GM23248 (cell line): ENCODE measurements at places on chromosomes 2 and 18. TPM values are rescaled to one million over a fixed set of nuclear protein-coding genes. Genes with fewer than 3 reads are reported as not detected.
A peak's percentile ranks its signal among the peaks of the same experiment; 100 is the strongest.

- no peak for DNase-seq
Observed at GRCh38 chr2:131026919-131027318, 66.3 kb downstream of the FAM168B start.

DNA sequence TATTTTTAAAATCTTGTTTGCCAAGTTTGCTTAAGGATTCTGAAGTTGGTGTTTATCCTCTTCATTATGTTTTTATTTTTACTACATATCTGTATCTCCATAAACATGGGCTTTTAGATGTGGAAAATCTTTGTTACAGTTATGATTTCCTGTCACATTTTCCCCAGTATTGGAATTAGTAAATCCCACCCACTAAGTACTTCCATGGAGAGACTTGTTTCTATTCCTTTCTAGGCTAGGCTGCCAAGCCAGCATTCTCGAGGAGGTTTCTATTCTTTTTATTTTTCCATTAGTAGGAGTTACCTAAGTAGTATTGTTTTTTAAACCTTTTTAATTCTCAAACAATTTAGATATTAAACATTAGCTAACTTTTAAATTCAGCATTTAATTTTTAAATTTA, 22.1 kb downstream of the PKP4 start:
- DNase-seq, result no peak

MOCOS gene
- 14.3 and 17.9 TPM in 2 replicates for polyA plus RNA-seq

DNA sequence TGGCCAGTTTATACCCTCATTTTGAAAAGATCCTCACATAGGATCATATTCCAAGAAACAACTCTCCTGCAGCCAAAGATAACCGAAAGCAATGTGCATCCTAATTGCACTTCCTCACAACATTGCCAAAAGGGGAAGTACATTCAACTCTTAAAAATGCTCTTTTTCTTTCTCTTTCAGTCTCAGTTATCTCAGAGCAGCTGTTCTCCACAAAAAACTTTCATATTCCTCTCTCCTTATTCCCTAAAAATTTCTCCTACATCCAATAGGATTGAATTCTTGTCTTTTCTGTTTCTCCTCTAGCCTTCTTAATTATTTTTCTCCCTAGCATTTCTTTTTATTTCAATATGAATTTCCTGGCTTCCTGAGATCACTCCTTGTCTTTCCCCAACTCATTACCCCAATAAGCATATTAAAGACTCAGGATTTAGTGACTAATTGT, 7.4 kb upstream of the VRK2 start:
- peak; percentile 63 for DNase-seq

- DNase-seq, result no peak
Observed at GRCh38 chr2:38966678-38967077, 77.0 kb downstream of the ARHGEF33 start.

- no peak for DNase-seq
Observed at GRCh38 chr18:39746201-39746600, 2180.6 kb upstream of the CELF4 start.

CDH19 gene
- polyA plus RNA-seq, result not detected in 2 replicates

TBR1 gene
- not detected in 2 replicates for polyA plus RNA-seq

LRRTM4 gene
- not detected in 2 replicates for polyA plus RNA-seq

EXOC6B gene
- 8.9 and 9.0 TPM in 2 replicates for polyA plus RNA-seq

GRCh38 chr2:46385786-46386577, 88.8 kb downstream of the EPAS1 start:
- peak; percentile 84 for DNase-seq

- no peak for DNase-seq
Observed at GRCh38 chr2:149075853-149076252, 37.4 kb downstream of the LYPD6B start.

- no peak for DNase-seq
Observed at GRCh38 chr2:140424471-140424870, 1644.3 kb upstream of the NXPH2 start.

GPR45 gene
- polyA plus RNA-seq, result not detected in 2 replicates

CGREF1 gene
- polyA plus RNA-seq, result 17.2 and 17.8 TPM in 2 replicates

- peak; percentile 38 for DNase-seq
Observed at GRCh38 chr2:1818404-1818803, 74.1 kb upstream of the PXDN start.

DNA sequence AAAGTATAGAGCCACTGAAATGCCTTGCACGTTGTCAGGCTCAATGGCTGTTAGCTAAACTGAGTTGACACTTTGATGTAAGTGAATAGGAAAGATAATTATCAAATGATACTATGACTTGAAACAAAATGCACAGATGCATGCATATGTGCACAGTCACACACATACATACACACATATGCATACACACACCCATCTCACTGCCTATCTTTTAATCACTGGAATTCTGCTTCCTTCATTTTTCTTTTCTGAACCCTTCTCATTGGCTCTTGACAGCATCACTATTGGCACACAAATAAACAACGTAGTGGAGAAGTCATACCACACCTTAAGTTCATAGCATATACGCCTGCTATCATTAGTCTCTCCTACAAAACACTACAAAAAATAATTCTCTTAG, 154.9 kb upstream of the NCKAP5 start:
- DNase-seq, result no peak

DNA sequence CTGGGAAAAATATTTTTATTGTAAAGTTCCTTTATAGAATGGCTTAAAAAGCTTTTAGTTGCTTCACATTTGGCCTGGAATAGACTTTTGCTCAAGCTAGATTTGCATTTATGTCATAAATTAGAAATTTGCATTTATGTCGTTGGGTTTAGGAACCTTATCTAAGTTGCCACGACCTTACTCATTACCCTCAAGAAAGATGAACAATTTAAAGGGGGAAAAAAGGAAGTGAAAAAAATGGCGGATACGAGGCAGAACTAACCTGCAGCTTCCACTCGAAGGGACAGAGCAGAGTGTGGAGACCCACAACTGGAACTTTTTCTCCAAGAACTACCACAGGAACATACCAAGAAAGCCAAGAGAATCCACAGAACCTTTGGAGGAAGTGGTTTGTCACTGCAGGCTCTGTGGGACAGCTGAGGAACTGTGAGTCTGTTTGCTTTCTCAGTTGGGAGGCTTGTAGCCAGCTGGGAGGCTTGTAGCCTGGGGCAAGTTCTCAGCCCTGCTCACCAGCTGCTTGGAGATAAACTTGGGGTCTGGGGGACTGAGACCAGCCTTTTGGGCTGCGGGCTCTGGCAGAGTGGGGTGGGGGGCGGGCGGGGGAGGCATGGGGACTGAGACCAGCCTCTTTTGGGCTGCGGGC, 349.9 kb upstream of the MEIS1 start:
- DNase-seq, result no peak

UGT1A6 gene
- polyA plus RNA-seq, result not detected in 2 replicates

DNA sequence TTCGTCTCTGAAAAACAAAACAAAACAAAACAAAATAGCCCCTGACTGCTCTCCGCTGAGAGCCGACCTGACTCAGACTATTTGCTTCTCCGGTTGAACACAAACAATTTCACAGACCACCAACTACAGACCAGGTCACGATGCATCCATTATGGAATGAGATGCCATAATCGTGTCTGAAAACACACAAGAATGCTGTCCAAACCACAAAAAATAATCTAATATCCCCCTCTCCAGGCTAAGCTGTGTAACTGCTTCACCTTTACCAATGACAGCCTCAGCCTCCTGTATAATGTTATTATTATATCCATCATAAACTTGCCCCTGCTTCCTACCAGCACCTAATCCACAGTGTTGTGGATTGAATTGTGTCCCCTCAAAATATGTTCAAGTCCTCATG, 114.7 kb downstream of the DNAH6 start:
- DNase-seq, result peak; percentile 58

- DNase-seq, result no peak
Observed at GRCh38 chr18:32333781-32334180, 136.9 kb downstream of the GAREM1 start.

GRCh38 chr18:63617049-63617914, 26.8 kb downstream of the SERPINB4 start:
- DNase-seq, result no peak

LGALSL gene
- polyA plus RNA-seq, result 0.60 and 0.70 TPM in 2 replicates

SLC16A14 gene
- polyA plus RNA-seq, result not detected in 2 replicates

GRCh38 chr18:44834867-44835469, 154.3 kb downstream of the SETBP1 start:
- no peak for DNase-seq

SPOPL gene
- 3.5 and 3.6 TPM in 2 replicates for polyA plus RNA-seq

TEKT4 gene
- polyA plus RNA-seq, result not detected in 2 replicates

GFPT1 gene
- polyA plus RNA-seq, result 107 and 115 TPM in 2 replicates

GRCh38 chr2:156784020-156784701, 348.0 kb downstream of the GPD2 start:
- no peak for DNase-seq

DNA sequence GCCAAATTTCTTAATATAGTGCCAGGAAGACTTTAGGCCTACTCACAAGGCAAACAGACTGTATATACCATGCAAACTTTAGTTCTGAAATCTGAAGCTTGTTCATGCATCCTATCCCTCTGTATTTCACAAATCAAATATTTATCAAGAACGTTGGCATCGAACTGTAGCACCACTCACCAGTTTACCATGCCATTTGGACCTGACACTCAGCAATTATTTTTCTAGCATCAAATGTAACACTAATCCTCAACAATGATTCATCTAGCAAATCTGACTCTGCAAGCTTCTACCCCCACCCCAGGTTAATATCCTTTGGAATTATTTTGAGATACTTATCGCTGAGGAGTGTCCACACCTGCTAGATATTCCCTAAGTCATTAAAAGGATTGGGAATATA, 1506.6 kb downstream of the LRP1B start:
- DNase-seq, result no peak

DNA sequence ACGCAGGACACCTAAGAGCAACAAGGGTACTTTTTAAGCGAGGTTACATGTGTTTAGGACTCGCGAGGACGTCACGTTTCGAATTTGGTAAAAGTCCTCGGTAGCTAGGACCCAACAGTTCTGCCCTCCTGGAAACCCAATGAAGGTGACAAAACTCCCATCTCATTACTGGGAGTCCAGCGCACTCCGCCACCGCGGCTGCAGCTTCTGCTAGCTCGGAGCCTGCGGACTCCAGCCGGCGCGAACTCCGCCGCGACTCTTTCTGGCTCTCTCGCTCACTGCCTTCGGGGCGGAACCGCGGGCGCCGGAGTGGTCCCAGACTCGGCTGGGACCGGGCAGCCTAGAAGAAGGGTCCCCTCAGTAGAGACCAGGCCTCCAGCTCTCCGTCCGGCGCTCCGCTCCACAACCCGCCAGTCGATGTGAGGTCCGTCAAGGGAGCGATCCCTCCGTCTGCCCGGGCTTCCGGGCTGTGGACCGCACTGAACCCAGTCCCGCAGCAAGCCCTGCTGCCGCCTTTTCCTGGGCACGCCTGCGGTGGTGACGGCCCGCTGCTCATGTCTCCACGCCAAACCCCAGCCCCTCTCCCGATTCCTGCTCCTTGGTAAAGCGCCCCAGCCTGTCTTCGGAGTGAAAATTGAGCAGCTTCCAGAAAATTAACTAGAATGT, 3.0 kb upstream of the OSR1 start:
- DNase-seq, result peak; percentile 71

SERPINB2 gene
- 10.6 and 10.7 TPM in 2 replicates for polyA plus RNA-seq

- DNase-seq, result no peak
Observed at GRCh38 chr18:36819621-36820020, 9.2 kb downstream of the TPGS2 start.

FAP gene
- polyA plus RNA-seq, result 198 and 200 TPM in 2 replicates

GRCh38 chr2:105307550-105307949, 22.0 kb downstream of the TGFBRAP1 start:
- no peak for DNase-seq

DNA sequence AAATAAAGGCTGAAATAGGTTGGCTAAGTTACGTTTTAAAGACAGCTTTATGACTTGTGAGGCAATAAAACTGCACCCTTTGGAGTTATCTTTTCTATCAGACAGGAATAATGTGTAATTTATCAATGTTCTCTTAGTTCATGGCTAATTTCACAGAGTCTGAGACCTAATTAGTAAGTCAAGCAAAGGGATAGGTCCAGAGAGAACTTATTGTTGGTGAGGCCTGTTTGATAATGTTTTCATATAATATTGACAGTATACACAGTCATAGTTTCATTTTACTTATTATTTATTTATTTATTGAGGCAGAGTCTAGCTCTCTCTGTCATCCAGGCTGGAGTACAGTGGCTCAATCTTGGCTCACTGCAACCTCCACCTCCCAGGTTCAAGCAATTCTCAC, 1.9 kb upstream of the IL36RN start:
- DNase-seq, result no peak

GRCh38 chr2:15040429-15041084, 408.0 kb downstream of the LRATD1 start:
- no peak for DNase-seq

DCDC2C gene
- polyA plus RNA-seq, result not detected in 2 replicates

DNA sequence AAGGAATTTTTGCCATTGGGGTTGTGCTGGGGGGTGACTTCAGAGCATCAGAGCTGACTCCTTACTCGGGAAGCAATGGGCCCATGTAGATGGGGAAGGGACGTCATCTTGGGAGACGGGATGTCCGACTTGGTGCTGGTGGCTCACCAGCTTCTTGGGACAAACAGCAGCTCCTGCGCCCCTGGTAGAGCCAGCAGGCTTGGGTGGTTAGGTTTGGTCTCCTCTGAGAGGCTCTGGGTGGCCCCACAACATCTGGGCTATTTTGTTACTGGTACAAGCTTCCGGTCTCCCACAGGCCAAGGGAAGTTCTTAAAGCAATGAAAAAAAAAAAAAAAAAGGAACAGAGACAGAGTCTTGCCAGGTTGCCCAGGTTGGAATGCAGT, 1.8 kb downstream of the NGEF start:
- DNase-seq, result no peak

TMEM178A gene
- 0.23 TPM in 1 of 2 replicates, not detected in the other for polyA plus RNA-seq

GRCh38 chr18:68299906-68300305, 415.0 kb downstream of the TMX3 start:
- no peak for DNase-seq
